ENCODE measurements at places on chromosomes 4 and X.

- DNase-seq: peak; percentile 79
These were observed at the start of gene HDX for GRCh38 chrX:84501798-84502628. HDX (minus strand) TSS chrX:84502453; CDS start chrX:84475397, 27,056 bp downstream.

DNA sequence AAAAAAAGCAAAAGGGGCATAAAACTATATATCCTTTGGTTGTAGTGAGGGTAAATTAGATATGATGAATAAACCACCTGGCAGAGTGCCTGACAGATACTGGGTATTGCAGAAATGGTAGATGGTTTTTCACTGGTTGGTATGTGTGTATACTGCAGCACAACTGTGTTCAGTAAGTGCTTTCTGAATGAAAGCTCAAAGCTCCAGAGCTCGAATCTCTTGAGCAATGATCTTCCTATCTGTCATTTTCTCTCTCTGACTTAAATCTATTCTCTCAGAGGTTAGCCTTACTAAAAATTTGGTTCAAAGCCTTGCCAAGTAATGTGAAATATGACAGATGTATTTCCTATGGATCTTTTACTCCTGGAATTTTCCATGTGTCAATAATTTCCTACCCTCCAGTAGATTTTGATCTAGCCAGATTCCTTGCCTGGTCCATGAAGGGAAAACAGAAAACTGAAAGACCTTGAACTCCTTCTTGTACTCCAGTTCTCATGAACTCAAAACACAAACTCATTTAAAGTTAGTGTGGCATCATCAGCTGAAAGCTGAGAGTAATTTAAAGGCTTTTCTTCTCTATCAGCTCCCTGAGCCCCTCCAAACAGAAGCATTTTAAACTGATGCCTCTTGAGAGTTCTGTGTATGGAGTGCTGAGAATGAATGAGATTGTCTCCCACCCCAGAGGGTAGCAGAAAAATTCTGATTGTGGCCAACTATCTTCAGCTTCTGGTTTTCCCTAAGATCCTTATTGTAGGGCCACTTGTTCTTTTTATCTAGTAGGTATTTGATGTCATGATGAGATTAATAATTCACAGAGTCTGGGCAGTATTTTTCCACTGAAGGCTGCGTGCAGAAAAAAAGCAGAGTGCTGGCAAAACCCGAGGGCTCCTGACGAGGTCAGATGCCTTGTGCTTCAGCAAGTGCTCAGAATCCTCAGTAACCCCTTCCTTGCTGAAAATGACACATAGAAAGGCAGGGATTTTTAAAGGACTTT, 363.4 kb upstream of the BOD1L1 start:
- DNase-seq: no peak

- DNase-seq: no peak
These were observed 4.7 kb upstream of the S100P start for GRCh38 chr4:6688879-6689505.

DNA sequence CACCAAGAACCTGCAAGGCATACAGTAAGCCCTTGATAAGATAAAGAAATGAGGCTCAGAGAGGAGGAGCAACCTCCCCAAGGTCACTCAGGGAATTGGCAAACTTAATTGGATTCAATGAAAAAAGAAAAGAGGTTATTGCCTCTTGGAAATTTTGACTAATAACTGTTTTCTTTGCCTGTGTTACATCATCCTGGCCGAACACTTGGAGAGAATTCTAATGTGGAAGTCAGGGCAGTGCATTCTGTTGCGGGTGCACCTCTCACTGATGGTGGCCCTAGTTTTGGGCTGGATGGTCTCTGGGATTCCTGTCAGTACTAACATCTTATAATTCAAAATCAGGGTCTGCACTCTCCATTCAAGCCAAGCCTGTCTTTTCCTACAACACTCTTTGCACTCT, 186.2 kb upstream of the BCOR start:
- DNase-seq: no peak

DNA sequence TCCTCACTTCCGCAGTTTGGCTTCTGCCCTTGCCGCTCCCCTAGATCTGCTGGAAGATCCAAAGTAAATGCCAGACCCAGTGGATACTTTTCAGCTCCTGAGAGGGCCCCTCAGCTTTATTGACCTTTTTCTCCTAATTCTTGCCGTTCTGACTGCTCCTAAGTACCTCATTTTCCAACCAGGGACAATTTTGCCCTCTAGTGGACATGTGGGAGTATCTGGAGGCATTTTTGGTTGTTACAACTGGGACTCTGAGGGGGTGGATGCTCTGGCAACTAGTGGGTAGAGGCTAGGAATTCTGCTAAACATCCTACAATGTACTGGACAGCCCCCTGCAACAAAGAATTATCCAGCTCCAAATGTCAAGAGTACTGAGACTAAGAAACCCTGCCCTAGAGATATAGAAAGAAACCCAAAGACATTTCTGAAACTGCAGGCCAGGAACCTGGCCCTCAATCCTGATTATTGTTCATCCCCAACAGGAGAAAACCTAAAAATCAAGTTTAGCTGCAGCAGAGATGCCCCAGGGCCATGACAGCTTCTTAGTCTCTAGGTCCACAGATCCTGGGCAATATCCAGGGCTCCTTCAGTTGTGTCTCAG, 3.4 kb downstream of the TEX13B start:
- DNase-seq: no peak

DNA sequence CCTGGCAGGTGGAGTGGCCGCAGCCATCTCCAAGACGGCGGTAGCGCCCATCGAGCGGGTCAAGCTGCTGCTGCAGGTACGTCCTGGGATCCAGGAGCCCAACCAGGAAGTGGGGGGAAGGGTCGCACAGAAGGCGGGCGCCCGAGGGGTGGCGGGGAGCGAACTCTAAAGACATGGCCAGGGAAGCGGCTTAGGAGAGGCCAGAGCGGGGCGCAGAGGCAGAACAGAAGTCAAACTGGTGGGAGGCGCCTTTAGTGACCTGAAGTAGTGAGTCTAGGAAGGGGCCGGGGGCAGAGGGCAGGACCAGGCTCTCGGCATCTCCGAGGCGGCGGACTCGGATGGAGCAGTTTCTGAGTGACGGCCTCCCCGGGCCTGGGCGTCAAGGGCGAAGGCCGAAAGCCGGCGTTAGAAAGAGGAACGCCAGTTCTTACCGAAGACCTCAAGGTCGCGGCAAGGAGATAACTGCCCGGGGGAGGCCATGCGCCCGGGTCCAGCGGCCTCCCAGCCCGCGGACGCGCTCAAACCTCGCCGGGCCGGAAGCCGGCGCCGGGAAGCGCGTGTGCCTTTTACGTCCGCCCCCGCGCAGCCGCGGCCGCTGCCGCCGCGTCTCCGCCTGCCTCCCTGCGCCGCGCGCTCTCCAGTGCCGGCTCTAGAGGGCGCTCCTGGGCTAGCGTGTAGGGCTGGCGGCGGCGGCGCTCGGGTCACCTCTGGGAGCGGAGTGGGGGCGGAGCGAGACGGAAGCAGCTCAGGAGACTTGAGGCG, 488 bp downstream of the SLC25A5 start:
- DNase-seq: peak; percentile 92

DNA sequence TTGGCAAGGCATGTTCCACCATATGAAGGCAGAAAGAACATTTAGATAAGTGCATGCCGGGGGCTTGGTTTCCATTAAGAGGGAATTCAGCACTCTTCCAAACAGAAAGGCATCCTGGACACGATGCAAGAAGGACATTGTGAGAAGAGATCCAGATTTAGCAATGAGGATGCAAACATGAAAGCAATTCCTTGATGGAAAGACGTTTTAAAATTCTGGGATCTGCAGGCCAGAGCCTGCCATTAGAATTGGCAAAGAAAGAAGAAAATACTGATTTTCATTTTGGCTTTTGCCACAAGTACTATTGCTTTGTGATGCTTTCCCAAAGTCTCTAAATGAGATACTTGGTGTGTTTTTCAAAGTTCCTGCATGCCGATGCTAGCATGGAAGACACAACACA, 367.6 kb downstream of the PPP3CA start:
- no peak for DNase-seq

- DNase-seq: peak; percentile 76
These were observed 37.1 kb upstream of the ELF2 start for GRCh38 chr4:139214039-139214534.

DNA sequence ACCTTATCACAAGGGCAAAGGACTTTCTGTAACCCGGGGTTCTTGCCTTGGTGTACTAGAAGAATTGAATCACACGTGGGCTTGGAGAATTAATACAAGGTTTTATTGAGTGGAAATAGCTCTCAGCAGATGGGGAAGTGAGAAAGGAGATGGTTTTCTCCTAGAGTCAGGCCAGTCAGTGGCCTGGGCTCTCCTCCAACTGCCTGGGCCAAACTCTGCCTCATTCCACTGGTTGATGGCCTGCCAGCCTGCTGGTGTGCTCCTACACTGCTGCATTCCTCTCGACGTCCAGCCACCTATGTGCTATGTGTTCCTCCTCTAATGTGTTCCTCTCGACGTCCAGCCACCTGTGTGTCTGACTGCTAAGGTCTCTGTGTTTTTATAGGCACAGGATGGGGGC, 35.3 kb upstream of the SPIN2A start:
- no peak for DNase-seq

DNA sequence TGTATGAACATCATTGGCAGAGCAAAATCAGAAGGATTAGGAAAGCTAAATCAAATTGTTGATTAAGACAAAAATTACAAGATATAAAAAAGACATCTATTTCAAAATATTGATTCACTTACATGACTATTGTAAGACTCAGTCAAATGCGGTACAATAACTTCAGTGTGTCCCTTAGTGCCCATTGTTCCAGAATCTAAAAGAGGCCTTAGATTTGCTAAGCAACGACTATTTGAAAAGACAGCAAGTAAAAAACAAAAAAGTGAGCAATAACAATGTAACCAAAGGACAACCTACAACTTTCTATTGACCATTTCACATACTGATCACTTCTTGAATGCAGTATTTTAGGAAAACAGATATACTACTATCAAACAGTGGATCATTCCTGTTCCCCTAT, 65.6 kb downstream of the UBA6 start:
- no peak for DNase-seq

GRCh38 chr4:86594559-86595425, 677 bp downstream of the PTPN13 start:
- DNase-seq: peak; percentile 41

DNA sequence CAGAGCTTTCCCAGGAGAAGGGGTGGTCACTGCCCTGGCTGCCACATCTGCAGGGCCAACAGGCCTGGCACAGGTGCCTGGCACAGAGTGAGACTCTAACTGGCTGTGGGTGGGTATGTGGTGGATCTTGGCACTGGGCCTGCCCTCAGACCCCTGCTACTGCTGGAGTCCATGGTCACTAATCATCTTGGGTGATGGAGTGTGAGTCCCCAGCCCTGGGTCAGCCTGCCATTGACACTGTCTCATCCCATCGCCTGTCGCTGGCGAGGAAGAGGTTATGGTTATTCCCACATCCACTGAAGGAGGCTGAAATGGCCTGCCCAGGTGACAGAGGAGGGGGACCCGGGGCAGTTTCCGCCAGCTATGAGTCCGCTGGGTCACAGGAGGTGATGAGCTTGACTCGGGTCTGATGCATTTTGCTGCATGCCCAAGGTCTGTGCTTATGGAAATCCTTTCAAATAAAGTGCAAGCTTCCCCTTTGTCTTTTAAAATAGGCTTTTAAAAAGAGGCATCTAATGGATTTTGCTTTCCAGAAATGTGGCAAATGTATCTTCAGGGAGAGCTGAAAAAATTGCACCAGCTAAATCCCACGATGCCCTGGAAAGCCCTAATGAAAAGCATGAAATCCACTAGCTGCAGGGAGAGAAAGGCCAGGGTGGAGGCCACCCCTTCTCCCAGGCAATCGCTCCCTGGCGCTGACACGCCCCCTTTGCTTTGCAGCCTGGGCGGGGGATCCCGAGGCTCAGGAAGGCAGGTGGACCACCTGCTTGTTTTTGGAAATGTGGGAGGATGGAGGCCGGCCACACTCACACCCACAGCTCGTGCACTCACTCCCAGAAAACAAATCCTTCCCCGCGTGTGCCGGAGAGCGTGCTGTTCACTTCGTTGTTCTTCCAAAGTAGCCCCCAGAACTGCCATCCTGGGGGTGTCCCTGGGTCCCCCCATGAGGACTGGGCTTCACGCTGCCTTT, 54.9 kb downstream of the ABLIM2 start:
- DNase-seq: no peak

- no peak for DNase-seq
These were observed 270.3 kb upstream of the HS3ST1 start for GRCh38 chr4:11698846-11699590.

GRCh38 chr4:53688186-53688790, 97.0 kb upstream of the LNX1 start:
- DNase-seq: no peak

DNA sequence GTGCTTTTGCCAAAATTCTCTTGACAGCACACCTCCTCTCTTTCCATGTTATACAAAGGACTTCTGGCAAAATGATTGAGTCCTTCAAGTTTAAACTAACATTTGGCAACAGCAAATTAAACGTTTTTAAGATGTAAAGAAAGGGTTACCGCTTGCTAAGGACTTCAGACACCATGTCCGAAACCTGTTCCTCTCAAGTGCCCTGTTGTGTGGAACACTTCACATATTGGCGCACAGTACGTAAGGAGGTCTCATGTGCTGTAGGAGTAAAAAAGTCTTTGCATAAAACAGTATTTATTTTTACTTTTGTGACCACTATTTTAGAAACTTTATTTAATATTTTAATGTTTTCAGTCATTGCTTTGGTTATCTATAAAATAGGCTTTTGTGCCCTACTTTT, 33.7 kb upstream of the HPRT1 start:
- DNase-seq: no peak

- no peak for DNase-seq
These were observed 171.6 kb downstream of the PCDH10 start for GRCh38 chr4:133320576-133321170.

DNA sequence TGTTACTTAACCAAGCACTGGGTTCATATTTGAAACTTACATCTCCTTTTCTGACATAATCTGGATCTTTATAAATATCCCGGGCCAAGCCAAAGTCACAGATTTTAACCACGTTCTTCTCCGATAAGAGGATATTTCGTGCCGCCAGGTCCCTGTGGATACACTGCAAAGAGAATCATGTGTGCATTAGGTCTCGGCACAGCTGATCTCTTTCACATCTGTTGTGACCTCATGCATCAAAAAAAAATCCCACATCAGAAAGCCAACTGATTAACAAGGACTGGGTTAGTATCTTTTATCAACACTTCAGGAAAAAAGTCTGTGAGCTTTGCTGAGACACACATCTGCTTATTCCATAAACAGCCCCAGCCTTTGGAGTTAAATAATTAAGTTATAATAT, 35.5 kb downstream of the KDR start:
- DNase-seq: no peak

GRCh38 chr4:48636911-48637310, 143.2 kb downstream of the FRYL start:
- DNase-seq: no peak

- no peak for DNase-seq
These were observed 68.8 kb downstream of the HOPX start for GRCh38 chr4:56612282-56612681.

DNA sequence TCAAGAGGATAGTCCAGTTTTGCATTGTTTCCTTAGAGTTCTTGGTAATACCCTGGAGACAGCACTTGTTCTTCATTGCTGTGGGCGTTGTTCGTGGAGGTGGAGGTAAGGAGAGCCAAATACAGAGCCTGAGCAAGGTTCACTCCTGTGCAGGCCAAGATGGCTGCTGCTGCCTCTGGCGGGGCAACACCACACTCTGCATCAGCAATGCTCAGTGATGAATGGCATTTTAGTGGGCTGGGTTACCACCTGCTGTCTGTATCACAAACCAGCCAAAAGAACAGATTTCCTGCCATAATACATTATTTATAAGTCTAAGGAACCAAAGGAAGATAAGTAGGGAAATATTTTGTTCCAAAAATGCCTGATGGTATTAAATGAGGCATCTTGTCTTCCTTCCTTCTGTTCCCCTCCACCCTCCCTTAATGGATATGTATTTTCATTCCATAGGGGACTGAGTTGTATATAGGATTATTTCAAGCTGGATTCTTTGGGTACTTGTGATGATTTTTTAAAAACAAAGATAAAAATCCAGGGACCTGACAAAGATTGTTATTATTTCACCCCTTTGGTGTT, 61.6 kb upstream of the LIMCH1 start:
- DNase-seq: no peak

Measured in GM06990 (cell line).